Hematopoietic multipotent progenitor cell treated with erythropoietin and hydrocortisone succinate and interleukin-3 and kit ligand, for 15 days (in vitro differentiated cells): ENCODE measurements at places on chromosomes 7 and 10.

DNA sequence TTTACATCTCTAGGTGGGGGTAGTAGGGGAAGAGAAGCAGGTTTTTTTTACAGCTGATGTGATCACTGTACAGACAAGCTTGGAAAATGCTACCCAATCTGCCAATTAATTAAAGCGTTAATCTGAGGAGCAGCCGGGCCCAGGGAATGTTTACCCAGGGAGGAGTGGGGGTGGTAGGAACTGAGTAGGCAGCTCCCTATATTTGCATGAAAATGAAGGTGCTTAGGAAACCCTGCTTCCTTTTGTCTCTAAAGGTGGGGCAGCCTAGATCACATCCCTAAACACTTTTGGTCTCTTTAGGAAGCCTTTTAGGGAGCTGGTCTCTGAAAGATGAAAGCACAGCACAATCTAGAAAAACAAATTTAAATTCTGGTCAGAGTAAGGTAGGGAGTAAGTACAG is 53.0 kb upstream of the NFKB2 start:
- no peak for DNase-seq

DNA sequence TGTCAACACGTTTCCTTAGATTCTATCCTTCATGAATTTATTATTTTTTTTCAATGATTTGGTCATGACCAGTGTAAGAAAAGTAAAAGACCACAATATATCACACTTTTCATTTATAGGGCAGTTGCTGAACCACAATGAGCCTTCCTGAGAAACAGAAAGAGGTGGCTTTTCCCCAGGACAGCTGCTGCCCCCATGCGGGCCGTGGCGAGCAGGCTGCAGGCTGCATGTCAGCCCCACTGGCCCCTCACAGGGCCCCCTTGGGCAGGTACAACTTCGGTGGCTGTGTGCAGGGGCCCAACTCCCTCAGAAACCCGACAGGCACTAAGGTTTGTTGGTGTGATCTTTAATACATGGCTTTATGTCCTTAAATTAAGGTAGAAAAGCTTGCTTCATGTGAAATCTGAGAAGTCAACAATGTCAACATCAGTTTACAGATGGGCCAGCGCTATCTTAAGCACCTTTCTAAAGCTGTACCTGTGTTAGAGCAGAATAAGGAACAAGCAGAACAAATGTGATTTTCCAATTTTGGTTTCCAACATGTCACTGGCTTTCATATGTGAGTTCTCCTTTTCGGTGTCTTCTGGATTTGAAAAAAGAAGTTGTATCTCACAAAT is 10.6 kb downstream of the BEND7 start:
- DNase-seq, result no peak

DNA sequence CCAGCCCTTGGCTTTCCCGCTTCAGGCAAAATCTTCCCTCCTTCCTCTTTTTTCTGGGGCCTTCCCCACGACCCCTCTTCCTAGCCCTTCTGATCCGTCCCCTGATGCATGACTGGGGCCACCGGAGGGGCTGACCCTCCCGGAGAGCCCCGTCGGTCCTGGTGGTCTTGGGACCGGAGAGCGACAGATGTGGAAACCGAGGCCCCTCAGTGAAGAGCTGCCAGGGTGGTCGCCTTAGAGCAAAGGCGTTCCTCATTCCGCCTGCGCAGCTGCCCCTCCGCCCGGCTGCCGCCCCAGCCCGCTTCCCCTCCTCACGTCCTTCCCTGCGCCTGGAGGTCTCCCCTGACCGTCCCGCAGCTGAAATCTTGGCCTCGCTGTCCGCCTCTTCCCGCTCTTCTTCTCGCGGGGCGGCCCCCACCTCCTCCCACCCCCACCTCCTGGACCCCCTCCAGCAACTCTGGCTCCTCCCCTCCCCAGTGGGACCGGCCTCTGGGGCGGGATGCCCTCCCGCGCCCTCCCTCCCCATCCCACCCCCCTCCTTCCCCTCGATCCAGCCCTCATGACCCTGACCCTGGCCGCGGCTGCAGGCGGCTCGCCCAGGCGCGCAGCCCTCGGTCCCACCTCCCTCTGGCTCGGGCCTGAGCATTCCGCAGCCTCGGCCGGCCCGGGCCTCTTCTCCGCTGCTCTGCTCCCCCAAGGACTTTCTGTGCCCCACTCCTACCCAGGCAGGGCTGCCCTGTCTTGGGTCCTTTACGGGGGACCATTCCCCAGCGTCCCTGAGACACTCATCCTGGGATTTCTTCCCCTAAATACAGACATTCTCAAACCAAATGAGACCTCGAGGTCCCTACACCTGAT is at the start of gene RARRES2:
Gene RARRES2, minus strand, starts transcription at position 367 of the 858 bp plus-strand sequence. CDS start 1,020 bp downstream, outside the sequence.
- DNase-seq, result no peak

DNA sequence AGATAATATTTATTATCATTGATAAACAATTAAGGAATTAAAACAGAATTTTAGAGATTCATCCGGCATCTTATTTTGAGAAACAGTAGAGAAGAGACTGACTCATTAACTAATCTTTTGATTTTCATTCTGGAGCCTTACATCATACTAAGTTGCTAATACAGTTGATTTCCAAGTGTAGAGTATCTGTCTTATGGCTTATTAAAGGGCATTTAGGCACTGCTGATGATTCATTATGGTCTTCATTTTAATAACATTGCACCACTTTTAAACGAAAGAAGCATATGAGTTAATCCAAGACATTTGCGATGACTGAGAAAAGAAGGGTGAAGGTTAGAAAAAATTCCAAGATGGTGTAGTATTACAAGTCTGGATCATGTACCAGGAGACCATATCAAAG is 186.0 kb upstream of the CACNA2D1 start:
- no peak for DNase-seq

DNA sequence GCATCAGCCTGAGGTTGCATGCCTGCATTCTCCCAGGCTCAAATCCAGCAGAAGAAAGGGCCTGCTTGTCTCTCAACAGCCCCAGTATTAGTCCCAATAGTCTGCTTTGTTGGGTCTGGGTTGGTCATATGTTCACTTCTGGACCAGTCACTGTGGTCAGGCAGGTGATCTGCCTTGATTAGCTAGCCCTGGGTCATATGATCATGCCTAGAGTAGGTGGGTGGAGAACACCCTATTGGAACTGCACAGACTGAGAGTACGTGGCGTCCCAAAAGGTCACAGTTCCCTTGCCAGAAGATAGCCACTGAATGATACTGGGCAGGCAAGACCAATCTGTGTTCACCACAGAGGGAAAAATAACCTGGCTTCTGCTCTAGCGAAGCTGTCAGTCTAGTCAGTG is 80.1 kb downstream of the SH2D4B start:
- DNase-seq, result no peak

DNA sequence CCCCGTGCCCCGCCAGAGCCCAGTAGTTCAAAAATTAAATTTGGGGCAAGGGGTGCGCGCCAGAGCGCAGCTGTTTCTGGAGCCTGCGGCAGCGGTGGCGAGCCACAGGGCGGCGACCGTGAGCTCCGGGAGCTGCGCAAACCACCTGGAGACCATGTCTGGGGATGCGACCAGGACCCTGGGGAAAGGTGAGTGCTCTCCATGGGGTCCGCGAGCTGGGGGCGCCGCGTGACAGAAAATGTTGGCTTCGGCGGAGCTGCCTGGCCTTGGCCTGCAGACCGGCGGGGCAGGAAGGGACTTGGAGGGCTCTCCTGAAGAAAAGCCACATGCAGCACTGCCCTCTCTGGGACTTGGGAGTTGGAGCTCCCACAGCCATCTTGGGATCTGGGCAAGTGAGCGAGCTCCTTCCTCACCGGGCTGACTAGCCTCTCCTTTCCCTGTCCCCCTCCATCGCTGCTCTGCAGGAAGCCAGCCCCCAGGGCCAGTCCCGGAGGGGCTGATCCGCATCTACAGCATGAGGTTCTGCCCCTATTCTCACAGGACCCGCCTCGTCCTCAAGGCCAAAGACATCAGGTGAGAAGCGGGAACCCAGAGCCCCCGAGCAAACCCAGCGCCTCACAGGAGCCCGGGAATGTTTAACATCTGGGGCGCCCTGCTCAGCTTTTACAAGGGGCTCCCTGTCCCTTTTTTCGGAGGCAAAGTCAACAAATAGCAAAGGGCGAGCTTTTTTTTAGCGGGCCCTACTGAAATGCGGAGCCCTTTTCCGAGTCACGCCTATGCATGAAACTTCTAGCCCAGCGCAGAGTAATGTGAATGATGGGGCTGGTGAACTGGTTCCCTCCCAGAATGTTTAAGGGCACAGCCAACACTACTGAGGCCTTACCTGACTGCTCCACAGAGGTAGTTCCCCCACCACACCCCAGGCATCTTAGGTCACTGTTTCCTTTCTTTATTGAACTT is 6.1 kb downstream of the GSTO2 start:
- peak; percentile 49 for DNase-seq

DNA sequence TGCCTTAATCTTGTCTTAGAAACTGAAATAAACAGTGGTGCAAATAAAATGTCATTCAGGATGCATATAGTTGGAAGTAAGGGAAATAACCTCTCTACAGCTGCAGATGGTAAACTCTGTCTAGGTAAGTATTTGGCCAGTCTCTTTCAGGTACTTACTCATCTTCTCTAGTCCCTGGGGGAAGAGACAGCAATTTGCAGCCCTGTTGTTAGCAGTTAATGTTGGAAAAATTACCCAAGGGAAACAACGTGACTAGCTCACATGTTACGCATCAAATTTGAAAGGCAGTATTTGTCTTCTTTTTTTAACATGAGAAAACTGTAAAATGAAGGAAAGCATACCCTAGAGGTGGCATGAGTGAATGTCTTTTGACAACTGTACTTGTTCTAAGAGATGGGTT is 3.2 kb upstream of the HUS1 start:
- no peak for DNase-seq

DNA sequence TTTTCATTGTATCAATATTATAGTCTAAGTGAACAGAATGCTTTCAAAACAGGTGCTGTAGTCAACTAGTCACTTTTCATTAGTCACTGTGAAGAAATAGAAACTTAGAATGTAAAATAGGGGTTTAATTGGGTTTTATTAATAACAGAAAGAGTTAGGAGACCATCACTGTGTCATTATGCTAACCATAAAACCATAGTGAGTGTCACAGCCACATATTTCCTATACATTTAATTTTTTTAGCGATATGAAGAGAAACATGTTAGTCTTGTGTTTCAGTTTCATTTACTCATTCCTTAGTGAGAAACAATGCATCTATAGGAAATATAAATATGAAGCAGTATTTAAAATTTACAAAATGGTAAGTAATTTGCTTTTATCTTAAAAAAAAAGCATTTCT is 22.2 kb downstream of the SPAG6 start:
- no peak for DNase-seq

GRCh38 chr10:125479059-125479458 is 203.9 kb downstream of the TEX36 start:
- DNase-seq, result no peak

GRCh38 chr7:133081119-133081598 is 731 bp downstream of the CHCHD3 start:
- DNase-seq, result peak; percentile 79

DNA sequence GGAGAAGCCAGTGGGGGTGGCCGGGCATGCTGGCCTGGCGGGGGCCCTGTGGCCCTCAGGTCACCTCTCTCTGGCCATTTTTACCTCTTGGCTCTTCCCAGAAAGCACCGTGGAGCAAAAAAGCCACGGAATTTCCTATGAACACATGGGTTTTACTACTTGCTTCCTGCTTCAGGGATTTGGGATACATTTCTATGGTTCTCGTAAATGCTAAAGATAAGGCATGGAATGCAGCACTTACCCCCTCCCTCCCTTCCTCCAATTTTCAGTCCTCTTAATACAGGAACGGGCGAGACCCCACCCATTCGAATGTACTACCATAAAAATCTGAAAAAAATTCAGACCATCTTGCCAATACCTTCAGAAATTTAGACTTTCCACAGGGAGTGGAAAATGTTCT is 279.7 kb downstream of the ARHGAP12 start:
- DNase-seq, result no peak

DNA sequence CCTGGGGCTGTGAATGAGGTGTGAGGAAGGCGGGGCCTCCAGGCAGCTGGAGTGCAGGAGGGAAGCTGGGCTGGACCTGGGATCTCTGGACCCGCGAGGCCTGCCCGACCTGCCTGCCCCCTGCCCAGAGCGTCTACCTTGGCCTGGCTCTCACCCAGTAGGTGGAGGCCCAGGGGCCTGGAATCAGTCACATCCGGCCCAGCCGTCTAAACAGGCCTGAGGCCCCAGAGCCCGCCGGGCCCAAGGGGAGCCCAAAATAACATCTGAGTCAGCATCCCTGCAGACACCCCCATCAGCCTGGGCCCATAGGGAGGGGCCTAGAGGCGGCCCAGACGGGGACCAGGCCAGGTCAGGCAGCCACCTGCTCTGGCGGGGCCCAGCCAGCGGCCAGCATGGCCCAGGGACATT is 15.1 kb upstream of the ELN start:
- DNase-seq, result no peak

DNA sequence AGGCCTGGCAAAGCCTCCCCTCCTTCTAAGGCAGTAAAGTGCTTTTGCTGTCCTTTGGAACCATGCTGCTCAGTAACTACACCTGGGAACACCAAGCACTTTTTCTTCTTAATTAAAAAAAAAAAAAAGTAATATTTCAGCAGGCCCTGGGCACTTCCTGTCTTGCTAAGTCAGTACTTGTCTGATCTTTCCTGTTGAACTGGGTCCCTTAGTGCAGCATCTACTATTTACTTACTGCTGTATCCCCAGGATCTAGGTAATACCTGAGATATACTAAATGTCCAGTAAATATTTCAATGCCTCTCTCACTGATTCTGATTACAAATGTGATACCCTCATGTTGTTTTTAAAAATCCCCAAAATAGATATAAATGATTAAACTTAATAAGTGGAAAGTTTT is 77.4 kb downstream of the PPP1R3C start:
- no peak for DNase-seq
